Hepatocyte (in vitro differentiated cells): ENCODE measurements at places on chromosomes 6 and 20. TPM values are rescaled to one million over a fixed set of nuclear protein-coding genes. Genes with fewer than 3 reads are reported as not detected.

DNA sequence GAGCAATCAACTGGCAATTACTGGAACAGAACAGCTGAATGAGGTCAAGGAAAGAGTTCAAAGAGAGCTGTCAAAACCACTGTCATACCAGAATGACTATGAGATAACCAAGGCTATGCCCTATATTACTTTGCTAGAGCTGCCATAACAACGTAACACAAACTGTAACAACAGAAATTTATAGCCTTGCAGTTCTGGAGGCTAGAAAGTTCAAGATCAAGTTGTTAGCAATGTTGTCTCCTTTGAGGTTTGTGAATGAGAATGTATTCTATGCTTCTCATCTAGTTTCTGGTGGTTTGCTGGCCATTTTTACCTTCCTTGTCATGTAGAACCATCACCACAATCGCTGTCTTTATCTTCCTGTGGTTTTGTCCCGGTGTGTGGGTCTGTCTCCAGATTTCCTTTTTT is 1323.0 kb upstream of the GJE1 start:
- no peak overlapping the region for H3K4me3 ChIP-seq
- H3K27me3 ChIP-seq, result no peaks in the 10 kb centered on the region
- no peak overlapping the region for H3K27ac ChIP-seq
- DNase-seq, result no peak
- no peaks in the 10 kb centered on the region for H3K4me1 ChIP-seq

- H3K27ac ChIP-seq, result no peak overlapping the region
- H3K4me3 ChIP-seq, result no peak overlapping the region
- DNase-seq, result no peak
These were observed 23.1 kb downstream of the CRYBG1 start for GRCh38 chr6:106383573-106383972.

GRCh38 chr6:137692806-137693205 is 174.3 kb upstream of the TNFAIP3 start:
- DNase-seq, result no peak
- H3K27me3 ChIP-seq, result no peaks in the 10 kb centered on the region
- H3K27ac ChIP-seq, result no peak overlapping the region
- H3K4me1 ChIP-seq, result peaks cover 18% of the 10 kb centered on the region
- H3K4me3 ChIP-seq, result no peak overlapping the region

- peak; percentile 19 for DNase-seq
- no peak overlapping the region for H3K27ac ChIP-seq
- H3K4me1 ChIP-seq, result no peaks in the 10 kb centered on the region
- H3K27me3 ChIP-seq, result no peaks in the 10 kb centered on the region
These were observed 126.9 kb upstream of the UFL1 start for GRCh38 chr6:96394727-96395126.

DNA sequence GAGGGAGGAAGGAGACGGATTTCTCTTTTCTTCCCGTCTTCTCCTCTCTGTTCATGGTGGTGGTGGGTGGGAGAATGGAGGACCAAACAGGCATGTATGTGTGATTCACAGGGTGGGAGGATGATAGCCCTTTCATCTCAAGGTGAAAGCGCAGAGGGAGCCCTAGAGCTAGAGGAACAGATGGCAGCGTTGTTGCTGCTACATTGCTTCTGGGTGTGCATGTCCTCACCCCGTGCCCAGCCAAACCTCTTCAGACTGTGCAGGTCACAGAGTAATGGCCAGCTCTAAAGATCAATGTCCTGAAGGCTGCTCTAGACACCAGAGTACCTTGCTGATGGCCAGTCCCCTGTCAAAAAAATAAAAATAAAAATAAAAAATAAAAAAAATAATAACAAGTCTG is 301.8 kb downstream of the TBC1D7 start:
- H3K4me1 ChIP-seq, result no peaks in the 10 kb centered on the region
- peaks cover 3% of the 10 kb centered on the region for H3K27me3 ChIP-seq
- H3K27ac ChIP-seq, result no peak overlapping the region
- no peak overlapping the region for H3K4me3 ChIP-seq

DNA sequence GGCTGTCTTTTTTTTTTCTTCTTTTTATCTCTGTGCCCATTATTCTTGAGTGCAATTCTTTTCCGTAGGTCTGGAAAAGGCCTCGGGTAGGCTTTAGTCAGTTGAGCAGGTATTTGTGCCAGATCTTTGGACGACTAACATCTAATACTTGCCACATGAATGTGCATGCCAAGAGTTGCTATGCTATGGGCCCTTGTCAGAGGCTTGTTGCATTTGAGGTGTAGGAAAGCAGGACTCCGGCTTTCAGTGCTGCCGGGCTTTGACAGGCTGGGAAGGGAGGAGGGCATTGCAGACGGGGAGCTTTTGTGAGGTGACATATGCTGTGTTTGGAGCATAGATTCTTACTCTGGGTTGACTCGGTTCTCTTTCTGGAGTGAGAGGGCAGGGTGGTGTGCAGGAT is 10.2 kb downstream of the LRRC1 start:
- H3K27me3 ChIP-seq, result no peaks in the 10 kb centered on the region
- no peak overlapping the region for H3K4me3 ChIP-seq
- peaks cover 11% of the 10 kb centered on the region for H3K4me1 ChIP-seq

DNA sequence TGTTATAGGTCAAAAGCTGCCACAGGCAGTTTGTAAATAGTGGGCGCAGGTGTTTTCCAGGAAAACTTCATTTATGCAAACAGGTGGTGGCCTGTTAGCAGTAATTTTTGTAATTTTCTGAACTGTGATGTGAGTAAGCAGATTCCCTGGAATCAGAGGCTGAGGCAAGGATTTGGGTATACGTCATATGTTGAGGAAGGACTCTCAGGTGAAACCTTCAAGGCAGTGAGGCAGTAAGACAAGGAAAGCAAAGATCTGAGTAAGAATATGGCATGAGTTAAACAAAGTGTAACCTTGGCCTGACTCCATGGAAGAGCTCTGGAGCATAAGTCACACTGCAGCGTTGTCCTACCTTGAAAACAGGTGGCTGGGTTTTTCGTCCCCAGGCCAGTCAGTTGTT is 291.1 kb upstream of the BTBD3 start:
- no peak for DNase-seq
- no peaks in the 10 kb centered on the region for H3K4me1 ChIP-seq
- no peak overlapping the region for H3K27ac ChIP-seq
- H3K27me3 ChIP-seq, result no peaks in the 10 kb centered on the region
- no peaks in the 10 kb centered on the region for H3K36me3 ChIP-seq

GRCh38 chr6:65979120-65979519 is 272.1 kb upstream of the EYS start:
- H3K36me3 ChIP-seq, result no peaks in the 10 kb centered on the region
- no peaks in the 10 kb centered on the region for H3K27me3 ChIP-seq
- no peak for DNase-seq
- no peaks in the 10 kb centered on the region for H3K4me1 ChIP-seq
- H3K27ac ChIP-seq, result no peak overlapping the region
- H3K4me3 ChIP-seq, result no peak overlapping the region

GRCh38 chr6:22146931-22147701 is 149.7 kb downstream of the PRL start:
- DNase-seq, result peak; percentile 10
- H3K36me3 ChIP-seq, result no peaks in the 10 kb centered on the region
- peak overlapping the region; percentile 50 for H3K27ac ChIP-seq
- H3K4me1 ChIP-seq, result peaks cover 32% of the 10 kb centered on the region

DNA sequence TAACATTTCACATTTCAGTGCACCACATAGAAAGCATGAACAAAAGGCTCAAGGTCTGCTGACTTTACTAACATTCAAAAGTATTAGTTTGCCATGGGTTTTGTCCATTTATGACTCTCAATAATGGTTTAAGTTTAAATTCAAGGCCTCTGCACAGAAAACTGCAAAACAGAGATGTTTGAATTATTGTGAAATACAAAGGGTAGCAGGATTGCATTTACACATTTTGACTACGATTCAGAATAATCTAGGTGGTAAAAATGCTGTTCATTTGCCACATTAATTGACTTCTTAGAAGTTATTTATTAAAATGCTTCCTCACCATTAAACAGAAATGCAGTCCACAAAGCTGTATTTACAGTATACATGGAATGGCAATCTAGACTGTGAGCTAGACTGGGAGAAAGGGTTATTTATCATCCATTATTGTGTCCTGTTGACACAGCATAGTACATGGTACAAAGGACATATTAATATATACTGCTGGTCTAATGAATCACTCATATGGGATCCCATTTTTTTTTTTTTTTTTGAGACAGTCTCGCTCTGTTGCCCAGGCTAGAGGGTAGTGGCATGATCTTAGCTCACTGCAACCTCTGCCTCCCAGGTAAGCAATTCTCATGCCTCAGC is 18.0 kb downstream of the USP49 start:
- H3K4me1 ChIP-seq, result no peaks in the 10 kb centered on the region
- no peaks in the 10 kb centered on the region for H3K27me3 ChIP-seq
- DNase-seq, result no peak

DNA sequence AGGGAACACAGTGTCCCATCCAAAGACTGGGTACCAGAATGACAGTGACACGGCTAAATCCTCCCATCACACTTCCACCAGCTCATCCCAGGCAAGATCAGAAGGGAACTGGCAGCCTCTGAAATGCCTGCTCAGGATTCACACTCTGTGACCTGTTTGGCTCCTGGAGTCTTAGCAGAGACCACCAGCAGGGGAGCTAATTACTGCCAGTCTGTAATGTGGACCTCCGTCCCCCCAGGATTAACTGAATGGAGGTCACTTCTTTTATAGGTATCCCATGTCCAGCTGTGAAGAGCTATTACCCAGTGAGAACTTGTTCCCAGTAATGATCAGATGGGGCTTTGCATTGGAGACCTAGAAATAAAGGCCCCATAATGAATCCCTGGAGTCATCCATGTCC is 45.2 kb downstream of the DEFB114 start:
- H3K36me3 ChIP-seq, result no peaks in the 10 kb centered on the region
- peaks cover 7% of the 10 kb centered on the region for H3K4me1 ChIP-seq
- H3K4me3 ChIP-seq, result no peak overlapping the region
- peaks cover 3% of the 10 kb centered on the region for H3K27me3 ChIP-seq

- no peaks in the 10 kb centered on the region for H3K36me3 ChIP-seq
- no peak overlapping the region for H3K27ac ChIP-seq
- no peak overlapping the region for H3K4me3 ChIP-seq
- no peaks in the 10 kb centered on the region for H3K4me1 ChIP-seq
These were observed 133.9 kb downstream of the JPH2 start for GRCh38 chr20:44053046-44053445.

DNA sequence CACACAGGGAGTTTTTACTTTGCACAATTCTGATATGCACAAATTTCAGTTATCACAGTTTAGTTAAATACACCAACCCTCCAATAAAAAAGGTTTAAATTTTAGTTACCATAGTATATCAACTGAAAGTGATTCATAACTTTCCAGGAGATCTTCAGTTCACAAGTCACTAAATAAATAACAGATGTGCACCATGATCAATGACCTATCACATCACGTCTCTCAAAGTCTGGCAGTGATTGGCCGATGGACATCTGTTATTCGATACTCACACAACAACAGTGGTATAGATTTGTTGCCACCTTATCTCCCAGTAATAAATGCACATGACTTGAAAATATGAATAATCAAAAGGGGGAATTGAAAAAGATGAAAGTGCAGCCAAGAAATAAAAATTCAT is 66.8 kb upstream of the PTCHD4 start:
- no peak overlapping the region for H3K27ac ChIP-seq
- no peaks in the 10 kb centered on the region for H3K4me1 ChIP-seq
- H3K4me3 ChIP-seq, result no peak overlapping the region

DNA sequence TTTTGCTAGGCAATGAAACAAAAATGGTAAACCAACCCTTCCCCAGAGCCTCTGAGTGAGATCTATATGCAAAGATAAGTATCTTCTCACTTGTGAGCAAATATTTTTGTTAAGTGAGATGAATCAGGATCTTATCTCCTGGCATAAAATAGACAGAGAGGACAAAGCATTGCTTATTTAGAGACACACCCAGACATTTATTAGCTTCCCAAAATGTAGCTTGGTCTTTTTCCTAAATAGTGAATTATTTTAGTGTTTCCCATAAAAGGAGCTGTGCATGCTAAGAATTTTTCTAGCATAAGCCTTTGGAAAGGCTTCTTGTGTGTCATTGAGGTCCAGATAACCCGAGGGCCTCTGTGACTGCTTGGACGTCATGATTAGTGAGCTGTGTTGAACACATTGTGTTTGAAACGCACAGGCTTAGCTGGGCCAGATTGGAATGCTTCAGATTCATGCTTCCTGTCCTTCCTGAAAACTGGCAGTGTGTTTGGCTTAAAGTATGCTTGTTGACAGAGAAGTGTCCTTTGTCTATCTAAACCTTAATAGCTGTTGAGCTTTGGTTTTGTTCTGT is 16.5 kb downstream of the MTHFD1L start:
- peaks cover 20% of the 10 kb centered on the region for H3K4me1 ChIP-seq
- peak overlapping the region; percentile 79 for H3K27ac ChIP-seq

DNA sequence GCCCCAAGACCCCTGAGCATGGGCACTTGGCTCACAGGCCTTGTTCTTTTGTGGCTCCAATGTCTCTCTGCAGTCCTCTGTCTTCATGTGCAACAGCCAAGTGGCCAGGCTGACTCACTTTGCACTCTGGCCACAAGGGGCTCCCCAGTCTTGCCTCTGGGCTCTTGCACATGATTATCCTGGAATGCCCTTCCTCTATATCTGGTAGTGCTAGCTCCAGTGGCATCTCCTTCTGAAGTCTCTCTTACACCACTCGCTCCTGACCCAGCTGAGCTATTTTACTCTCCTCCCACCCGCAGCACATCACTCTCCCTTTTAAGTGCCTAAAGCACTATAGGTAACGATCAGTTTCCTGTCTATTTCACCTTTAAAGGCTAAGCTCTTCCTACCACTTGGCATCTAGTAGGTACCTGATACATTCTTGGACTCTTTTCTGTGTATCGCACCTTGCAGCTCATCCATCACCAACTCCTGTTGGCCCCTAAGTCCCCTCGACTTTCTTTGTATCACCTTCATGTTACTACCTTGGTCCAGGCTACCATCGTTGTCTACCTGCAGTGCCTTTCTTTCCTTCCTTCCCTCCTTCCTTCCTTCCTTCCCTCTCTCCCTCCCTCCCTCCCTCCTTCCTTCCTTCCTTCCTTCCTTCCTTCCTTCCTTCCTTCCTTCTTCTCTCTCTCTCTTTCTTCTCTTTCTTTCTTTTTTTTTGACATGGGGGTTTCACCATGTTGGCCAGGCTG is 211.9 kb upstream of the RNF24 start:
- no peak for DNase-seq
- H3K4me3 ChIP-seq, result no peak overlapping the region
- H3K27me3 ChIP-seq, result peaks cover 9% of the 10 kb centered on the region
- H3K27ac ChIP-seq, result peak overlapping the region; percentile 73
- no peaks in the 10 kb centered on the region for H3K36me3 ChIP-seq
- H3K4me1 ChIP-seq, result no peaks in the 10 kb centered on the region

DNA sequence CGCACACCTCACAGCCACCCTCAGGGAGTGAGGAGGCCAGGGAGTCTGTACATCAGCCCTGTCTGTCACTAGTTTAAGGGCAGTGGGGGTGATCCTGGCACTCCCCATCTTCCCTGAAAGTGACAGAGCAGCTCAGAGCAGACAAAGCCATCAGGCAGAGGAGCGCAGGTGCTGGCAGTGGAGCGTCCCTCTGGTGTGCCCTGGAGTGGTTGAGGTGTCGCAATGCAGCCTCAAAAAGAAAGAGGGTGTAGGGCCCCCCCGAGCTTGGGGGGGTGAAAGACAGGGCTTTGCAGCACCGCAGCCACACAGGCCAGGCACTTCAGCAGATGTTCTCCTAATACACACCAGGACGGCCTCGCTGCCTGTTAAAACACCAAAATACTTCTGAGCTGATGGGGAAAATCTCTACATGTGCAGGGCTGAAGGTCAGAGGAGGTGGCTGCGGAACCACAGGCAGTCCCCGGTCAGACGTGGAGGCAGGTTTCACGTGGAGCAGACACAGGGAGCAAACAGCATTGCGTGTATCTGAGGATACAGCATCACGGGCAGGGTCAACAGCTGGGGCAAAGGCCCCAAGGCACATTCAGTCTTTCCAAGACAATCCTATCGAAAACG is 69.5 kb downstream of the PREX1 start:
- H3K27ac ChIP-seq, result no peak overlapping the region
- H3K4me1 ChIP-seq, result no peaks in the 10 kb centered on the region
- no peaks in the 10 kb centered on the region for H3K27me3 ChIP-seq
- no peak for DNase-seq
- H3K36me3 ChIP-seq, result no peaks in the 10 kb centered on the region

The MTFR2 gene
- 0.69 and 1.9 TPM in 2 replicates for polyA plus RNA-seq

The TINAG gene
- 0.26 and 0.76 TPM in 2 replicates for polyA plus RNA-seq
